ENCODE measurements at places on chromosomes 3 and 15.

DNA sequence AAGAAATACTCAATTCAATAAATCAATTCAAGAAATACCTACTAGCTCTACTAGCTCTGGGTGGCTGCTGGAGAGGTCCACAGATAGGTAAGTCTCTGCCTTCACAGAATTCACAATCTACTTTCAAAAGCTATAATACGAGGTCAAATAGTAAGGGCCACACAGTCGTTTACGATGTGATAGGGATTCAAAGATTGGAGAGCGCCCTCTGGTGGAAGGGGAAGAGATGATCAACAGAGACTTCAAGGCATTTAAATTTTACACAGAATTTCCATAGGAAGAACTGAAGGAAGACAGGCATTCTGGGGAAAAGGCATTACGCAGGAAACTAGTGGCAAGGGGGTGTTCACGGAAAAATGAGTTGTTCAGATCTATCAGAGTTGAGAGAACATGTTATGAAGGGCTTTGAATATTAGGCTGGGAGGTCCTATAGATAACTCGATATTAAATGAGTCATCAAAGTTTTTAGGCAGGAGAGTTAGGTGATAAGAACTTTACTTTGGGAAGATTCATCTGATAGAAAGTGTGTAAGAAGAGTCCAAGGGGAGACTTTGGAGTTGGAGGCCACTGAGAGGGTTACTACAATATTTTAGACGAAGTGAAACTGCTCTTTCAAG is 128.8 kb downstream of the FRMD5 start:
- DNase-seq: peak; percentile 69

- DNase-seq: no peak
These were observed 288.9 kb downstream of the EFHB start for GRCh38 chr3:19645093-19645492.

GRCh38 chr3:129058441-129059200 is 2.0 kb upstream of the GP9 start:
- no peak for DNase-seq

DNA sequence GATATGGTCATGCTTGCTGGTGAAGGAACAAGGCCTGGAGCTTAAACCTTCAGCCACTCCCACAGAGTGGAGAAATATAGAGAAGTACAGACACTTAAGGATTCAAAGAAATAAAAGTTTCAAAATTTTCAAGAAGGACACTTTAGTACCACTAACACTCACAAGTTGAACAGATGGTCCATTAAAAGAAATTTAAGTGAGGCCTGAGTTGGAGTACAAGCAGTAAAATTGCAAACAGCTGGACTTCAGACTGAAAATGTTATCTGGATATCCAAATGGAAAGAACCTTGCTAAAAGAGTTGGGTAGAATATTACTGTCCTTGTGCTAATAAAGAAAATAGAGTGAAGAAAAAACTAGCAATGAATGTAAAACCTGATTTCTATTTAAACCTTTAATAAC is 397.1 kb upstream of the KCNMB2 start:
- DNase-seq: no peak

- no peak for DNase-seq
These were observed 28.5 kb upstream of the CLASP2 start for GRCh38 chr3:33746416-33747116.

GRCh38 chr15:39597751-39598185 is 16.9 kb downstream of the THBS1 start:
- DNase-seq: peak; percentile 81

GRCh38 chr15:42921342-42921731 is 759 bp upstream of the TTBK2 start:
- peak; percentile 57 for DNase-seq

- peak; percentile 87 for DNase-seq
These were observed 17.9 kb downstream of the IL12A start for GRCh38 chr3:160006282-160007163.
